ENCODE measurements at places on chromosomes 13 and 19. TPM values are rescaled to one million over a fixed set of nuclear protein-coding genes. Genes with fewer than 3 reads are reported as not detected.

GRCh38 chr13:32010136-32010535 is 21.4 kb upstream of the FRY start:
- H3K27ac ChIP-seq: no peak overlapping the region
- H3K27me3 ChIP-seq: no peaks in the 10 kb centered on the region
- H3K36me3 ChIP-seq: no peaks in the 10 kb centered on the region
- H3K4me1 ChIP-seq: no peaks in the 10 kb centered on the region

- no peaks in the 10 kb centered on the region for H3K27me3 ChIP-seq
- H3K4me1 ChIP-seq: no peaks in the 10 kb centered on the region
- no peaks in the 10 kb centered on the region for H3K36me3 ChIP-seq
- no peak overlapping the region for H3K27ac ChIP-seq
- H3K4me3 ChIP-seq: no peak overlapping the region
Observed at GRCh38 chr13:44692173-44692713, 116.1 kb upstream of the TSC22D1 start.

GRCh38 chr13:96809366-96810096 is 184.7 kb downstream of the OXGR1 start:
- H3K27me3 ChIP-seq: 0 out of 2 replicates have a peak, but pooled peaks cover 5% of the 10 kb centered on the region
- no peaks in the 10 kb centered on the region for H3K4me1 ChIP-seq
- DNase-seq: no peak
- H3K4me3 ChIP-seq: no peak overlapping the region

- peak overlapping the region; percentile 73 for H3K27ac ChIP-seq
- no peaks in the 10 kb centered on the region for H3K27me3 ChIP-seq
- peaks cover 93% of the 10 kb centered on the region for H3K36me3 ChIP-seq
- H3K4me1 ChIP-seq: peaks cover 44% of the 10 kb centered on the region
- H3K4me3 ChIP-seq: no peak overlapping the region
Observed at GRCh38 chr19:47157431-47158321, 27.0 kb downstream of the SAE1 start.

- H3K36me3 ChIP-seq: no peaks in the 10 kb centered on the region
- H3K4me3 ChIP-seq: no peak within 1 kb of the TSS
- H3K4me1 ChIP-seq: no peaks in the 10 kb centered on the region
- DNase-seq: no peak
Observed at GRCh38 chr19:5851302-5851701, at the start of gene FUT3. TSS of gene FUT3 (minus strand) at chr19:5851449.

- peaks cover 24% of the 10 kb centered on the region for H3K36me3 ChIP-seq
- no peak overlapping the region for H3K27ac ChIP-seq
- peaks cover 6% of the 10 kb centered on the region for H3K4me1 ChIP-seq
- DNase-seq: no peak
- no peak overlapping the region for H3K4me3 ChIP-seq
- H3K27me3 ChIP-seq: no peaks in the 10 kb centered on the region
Observed at GRCh38 chr19:42198676-42199439, 18.6 kb downstream of the DEDD2 start.

- peak; percentile 50 for DNase-seq
- H3K4me1 ChIP-seq: peaks cover 43% of the 10 kb centered on the region
- peaks cover 13% of the 10 kb centered on the region for H3K36me3 ChIP-seq
- no peaks in the 10 kb centered on the region for H3K27me3 ChIP-seq
- no peak overlapping the region for H3K27ac ChIP-seq
Observed at GRCh38 chr13:99367106-99367616, 60.0 kb upstream of the GPR183 start.

DNA sequence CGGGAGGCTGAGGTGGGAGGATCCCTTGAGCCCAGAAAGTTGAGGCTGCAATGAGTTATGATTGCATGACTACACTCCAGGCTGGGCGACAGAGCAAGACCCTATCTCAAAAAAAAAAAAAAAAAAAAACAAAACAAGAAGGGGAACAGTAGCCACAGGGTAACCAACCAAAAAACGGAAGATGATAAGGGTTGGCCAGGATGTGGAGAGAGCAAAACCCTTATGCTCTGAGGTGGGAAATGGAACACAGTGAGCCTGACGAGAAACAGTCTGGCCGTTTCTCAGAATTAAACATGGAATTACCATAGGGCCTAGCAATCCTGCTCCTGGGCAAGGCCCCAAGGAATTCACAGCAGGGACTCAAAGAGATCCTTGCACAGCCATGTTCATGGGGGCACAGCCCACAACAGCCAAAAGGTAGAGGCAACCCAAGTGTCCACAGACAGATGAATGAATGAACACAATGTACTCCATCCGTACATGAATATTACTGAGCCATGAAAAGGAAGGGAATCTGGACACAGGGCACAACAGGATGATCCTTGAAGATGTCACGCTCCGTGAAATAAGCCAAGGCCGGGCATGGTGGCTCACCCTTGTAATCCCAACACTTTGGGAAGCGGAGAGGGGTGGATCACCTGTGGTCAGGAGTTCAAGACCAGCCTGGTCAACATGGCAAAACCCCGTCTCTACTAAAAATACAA is 11.3 kb downstream of the NMRK2 start:
- no peaks in the 10 kb centered on the region for H3K4me1 ChIP-seq
- no peaks in the 10 kb centered on the region for H3K36me3 ChIP-seq
- H3K4me3 ChIP-seq: no peak overlapping the region
- DNase-seq: no peak
- H3K27ac ChIP-seq: no peak overlapping the region

DNA sequence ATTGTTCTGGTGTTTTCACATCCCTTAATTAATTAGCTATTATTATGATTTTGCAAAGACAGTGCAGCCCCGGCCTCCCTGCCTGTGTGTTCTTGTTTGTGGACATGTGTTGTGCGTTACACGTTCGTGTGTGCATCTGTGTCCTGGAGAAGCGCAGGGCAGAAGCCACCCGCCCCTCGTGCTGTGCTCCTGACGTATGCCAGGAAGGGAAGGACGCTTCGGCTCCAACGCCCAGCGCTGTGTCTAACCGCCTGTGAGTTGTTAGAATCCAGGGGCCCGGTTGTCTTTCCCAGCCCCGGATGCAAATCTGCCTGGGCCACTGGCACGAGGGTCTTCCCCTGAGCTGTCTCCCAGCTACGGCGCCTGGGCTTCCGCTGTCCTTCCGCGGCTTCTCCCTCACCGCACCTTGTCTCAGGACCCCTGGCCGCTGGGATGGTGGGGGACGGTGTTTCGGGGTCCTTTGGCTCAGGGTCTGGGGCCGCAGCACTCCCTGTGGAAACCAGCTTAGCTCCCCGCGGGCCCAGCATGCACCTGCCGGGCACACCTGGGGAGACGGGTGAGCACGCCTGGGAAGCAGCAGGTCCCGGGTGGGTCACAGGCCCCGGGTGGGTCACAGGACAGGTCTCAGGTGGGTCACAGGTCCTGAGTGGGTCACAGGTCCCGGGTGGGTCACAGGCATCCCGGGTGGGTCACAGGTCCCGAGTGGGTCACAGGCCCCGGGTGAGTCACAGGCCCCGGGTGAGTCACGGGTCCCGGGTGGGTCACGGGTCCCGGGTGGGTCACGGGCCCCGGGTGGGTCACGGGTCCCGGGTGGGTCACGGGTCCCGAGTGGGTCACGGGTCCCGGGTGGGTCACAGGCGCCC is 51.5 kb downstream of the GAS6 start:
- DNase-seq: no peak
- no peaks in the 10 kb centered on the region for H3K36me3 ChIP-seq
- H3K27ac ChIP-seq: no peak overlapping the region
- H3K4me3 ChIP-seq: no peak overlapping the region

DNA sequence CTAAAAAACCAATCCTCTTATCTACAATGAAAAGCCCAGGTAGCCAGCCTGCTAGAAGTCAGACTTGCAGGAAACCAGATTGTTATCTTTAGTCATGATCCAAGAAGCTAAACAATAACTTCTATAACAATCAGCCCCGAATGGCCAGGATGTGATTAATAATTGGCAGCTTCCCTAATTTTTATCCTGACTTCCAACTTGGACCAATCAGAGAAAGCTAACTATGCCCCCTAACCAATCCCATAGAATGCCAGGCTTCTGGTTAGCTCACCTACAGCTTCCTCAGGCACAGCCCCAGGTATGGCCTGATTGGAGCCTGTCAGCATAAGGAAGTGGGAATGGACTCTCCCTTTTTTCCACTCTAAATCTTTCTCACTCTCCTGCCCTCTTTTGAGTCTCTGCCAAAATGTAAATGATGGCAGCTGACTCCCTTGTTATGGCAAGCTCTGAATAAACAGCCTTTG is 394.9 kb downstream of the DLEU7 start:
- H3K36me3 ChIP-seq: no peaks in the 10 kb centered on the region
- no peak for DNase-seq
- no peaks in the 10 kb centered on the region for H3K4me1 ChIP-seq
- H3K27me3 ChIP-seq: no peaks in the 10 kb centered on the region
- no peak overlapping the region for H3K27ac ChIP-seq
- H3K4me3 ChIP-seq: no peak overlapping the region

DNA sequence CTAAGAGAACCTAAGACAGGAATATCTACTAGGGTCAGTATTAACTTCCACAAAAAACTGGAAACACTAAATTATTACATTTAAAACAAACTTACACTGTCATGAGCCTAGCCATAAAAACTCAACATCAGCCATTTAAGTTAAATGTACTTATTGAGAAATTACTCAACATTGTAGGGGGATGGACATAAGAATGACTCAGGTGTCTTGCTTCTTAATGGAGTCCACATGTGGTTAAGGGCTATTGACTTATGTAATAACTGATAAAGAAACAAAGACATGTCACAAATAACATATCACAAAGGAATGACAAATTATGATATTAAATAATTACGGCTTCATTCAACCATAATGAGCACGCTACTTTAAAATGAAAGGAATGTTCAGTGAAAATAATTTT is 36.2 kb downstream of the CLDN10 start:
- no peaks in the 10 kb centered on the region for H3K4me1 ChIP-seq
- H3K27ac ChIP-seq: no peak overlapping the region
- H3K4me3 ChIP-seq: no peak overlapping the region
- DNase-seq: no peak

- H3K4me3 ChIP-seq: no peak overlapping the region
- H3K36me3 ChIP-seq: no peaks in the 10 kb centered on the region
- no peak overlapping the region for H3K27ac ChIP-seq
- no peaks in the 10 kb centered on the region for H3K4me1 ChIP-seq
- no peak for DNase-seq
- H3K27me3 ChIP-seq: no peaks in the 10 kb centered on the region
Observed at GRCh38 chr13:79604752-79605151, 123.8 kb downstream of the NDFIP2 start.

GRCh38 chr13:19634256-19634740 is 839 bp downstream of the MPHOSPH8 start:
- peak overlapping the region; percentile 53 for H3K4me3 ChIP-seq
- peaks cover 10% of the 10 kb centered on the region for H3K4me1 ChIP-seq
- H3K36me3 ChIP-seq: no peaks in the 10 kb centered on the region

DNA sequence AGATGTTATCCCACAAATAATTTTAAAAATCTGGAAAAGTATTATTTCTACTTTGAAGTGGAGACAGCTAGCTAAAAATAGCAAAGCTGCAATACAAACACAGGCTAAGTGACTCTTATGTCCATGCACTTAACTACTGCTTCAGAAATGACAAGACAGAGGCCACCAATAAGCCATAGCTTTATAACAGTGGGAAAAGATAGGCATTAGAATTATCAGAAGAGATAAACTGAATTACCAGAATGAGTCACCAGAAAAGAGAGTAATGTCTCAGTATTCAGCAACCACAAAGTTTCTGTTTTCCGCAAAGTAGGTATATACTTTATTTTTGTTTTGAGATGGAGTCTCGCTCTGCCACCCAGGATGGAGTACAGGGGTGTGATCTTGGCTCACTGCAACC is 17.1 kb downstream of the CLN5 start:
- H3K27ac ChIP-seq: no peak overlapping the region
- DNase-seq: no peak
- H3K4me3 ChIP-seq: no peak overlapping the region
- H3K4me1 ChIP-seq: no peaks in the 10 kb centered on the region

- H3K36me3 ChIP-seq: no peaks in the 10 kb centered on the region
- DNase-seq: no peak
- H3K27ac ChIP-seq: no peak overlapping the region
- H3K4me3 ChIP-seq: no peak overlapping the region
- H3K27me3 ChIP-seq: peaks cover 65% of the 10 kb centered on the region
- no peaks in the 10 kb centered on the region for H3K4me1 ChIP-seq
Observed at GRCh38 chr13:112218416-112218815, 151.5 kb downstream of the SOX1 start.

PCDH17 gene
- total RNA-seq: not detected

CEBPA gene
- total RNA-seq: not detected

A1BG gene
- total RNA-seq: 23.6 TPM

LILRB2 gene
- total RNA-seq: not detected

TNNT1 gene
- 3.4 TPM for total RNA-seq

RYR1 gene
- total RNA-seq: not detected

UBE2L5 gene
- not detected for total RNA-seq

SIAH3 gene
- total RNA-seq: 0.08 TPM

DCUN1D2 gene
- total RNA-seq: 17.8 TPM

ZNF429 gene
- 3.0 TPM for total RNA-seq

MFSD12 gene
- 132 TPM for total RNA-seq

GAPDHS gene
- not detected for total RNA-seq

MLLT1 gene
- 13.4 TPM for total RNA-seq

PEX11G gene
- 0.47 TPM for total RNA-seq

Data from SJSA1 (cell line).